ENCODE measurements at places on chromosomes 4 and X.

DNA sequence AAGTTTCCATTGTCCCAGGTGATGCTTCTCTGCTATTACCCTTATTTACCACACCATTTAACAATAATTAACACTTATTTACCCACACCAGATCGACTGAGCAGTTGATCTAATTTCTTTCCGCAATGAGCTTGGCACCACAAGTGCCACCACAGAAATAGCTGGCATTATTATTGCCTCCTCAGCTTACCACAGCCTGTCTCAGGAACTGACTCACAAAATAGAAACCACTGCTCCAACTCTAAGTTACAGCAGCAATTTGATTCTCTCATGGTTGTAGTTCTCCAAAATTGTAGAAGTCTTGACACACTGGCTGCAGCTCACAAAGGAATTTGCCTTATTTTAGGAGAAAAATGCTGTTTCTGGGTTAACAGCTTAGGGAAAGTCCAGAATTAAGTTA lies 22.5 kb downstream of the ZNF721 start:
- DNase-seq, result no peak

DNA sequence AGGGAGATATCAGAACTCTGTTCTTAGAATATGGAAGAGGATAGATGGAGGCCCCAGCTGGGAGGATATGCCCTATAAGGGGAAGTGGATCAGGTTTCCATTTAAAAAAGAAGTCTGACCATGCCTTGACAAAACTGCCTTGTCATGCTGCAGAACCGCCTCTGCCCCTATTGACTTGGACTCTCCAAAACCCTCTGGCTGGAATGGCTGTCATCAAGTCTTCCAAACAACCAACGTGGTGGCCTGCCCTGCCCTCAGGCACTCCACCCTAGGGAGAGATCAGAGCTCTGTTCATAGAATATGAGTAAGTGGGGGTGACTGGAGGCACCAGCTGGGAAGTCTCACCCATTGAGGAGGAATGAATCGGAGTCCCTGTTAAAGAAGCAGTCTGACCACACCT lies 114.9 kb downstream of the VSIG4 start:
- no peak for DNase-seq

- DNase-seq, result peak; percentile 43
These were observed 763.8 kb upstream of the AADAT start for GRCh38 chr4:170853422-170854021.

DNA sequence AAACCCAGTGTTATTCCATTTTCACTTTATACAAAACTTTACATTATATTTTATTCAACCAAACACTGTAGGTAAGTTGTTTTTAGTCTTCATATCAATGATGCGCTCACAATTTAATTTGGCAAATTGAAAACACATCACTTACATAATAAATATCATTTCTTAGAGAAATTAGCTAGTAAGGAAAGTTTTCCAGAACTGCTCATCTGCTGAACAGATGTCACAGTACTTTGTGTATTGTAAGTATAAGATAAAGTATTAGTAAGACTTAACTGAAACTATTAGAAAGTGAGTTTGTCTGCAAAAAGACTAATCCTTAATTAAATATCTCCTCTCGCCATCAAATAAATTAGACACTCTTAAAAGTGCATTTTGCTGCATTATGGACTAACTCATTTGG lies 108.7 kb upstream of the PACRGL start:
- no peak for DNase-seq

DNA sequence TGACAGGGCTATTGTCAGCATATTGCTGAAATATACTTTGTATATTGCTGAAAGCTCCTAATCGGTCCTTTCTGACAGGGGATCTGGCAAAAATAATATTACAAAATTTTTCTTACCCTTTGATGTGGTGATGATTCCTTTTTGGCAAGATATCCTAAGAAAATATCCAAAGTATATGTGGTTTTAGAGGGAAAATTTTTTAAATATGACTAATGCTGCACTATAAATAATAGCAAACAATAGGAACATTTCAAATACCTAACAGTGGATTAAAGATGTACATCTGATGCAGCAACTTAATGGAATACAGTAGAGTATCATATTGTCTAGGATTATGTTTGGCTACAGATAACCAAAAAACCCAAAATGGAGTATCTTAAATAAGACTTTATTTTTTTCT lies 49.6 kb downstream of the RRAGB start:
- peak; percentile 43 for DNase-seq

DNA sequence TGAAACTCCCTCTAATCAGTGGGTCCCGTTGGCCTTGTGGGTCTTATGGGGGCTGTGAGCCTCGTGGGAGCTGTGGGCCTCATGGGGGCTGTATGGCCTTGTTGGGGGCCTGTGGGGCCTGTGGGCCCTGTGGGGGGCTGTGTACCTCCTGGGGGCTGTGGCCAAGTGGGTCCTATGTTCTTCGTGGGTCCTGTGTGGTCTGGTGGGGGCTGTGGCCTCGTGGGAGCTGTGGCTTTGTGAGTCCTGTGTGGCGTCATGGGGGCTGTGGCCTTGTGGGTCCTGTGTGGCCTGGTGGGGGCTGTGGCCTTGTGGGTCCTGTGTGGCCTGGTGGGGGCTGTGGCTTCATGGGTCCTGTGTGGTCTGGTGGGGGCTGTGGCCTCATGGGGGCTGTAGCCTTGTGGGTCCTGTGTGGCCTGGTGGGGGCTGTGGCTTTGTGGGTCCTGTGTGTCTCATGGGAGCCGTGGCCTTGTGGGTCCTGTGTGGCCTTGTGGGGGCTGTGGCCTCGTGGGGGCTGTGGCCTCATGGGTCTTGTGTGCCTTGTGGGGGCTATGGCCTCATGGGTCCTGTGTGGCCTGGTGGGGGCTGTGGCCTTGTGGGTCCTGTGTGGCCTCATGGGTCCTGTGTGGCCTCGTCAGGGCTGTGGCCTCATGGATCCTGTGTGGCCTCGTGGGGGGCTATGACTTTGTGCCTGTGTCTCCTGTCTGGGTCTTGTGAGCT lies 7.4 kb downstream of the PCGF3 start:
- DNase-seq, result no peak

GRCh38 chr4:48420144-48420543 lies 63.0 kb upstream of the SLC10A4 start:
- DNase-seq, result no peak

DNA sequence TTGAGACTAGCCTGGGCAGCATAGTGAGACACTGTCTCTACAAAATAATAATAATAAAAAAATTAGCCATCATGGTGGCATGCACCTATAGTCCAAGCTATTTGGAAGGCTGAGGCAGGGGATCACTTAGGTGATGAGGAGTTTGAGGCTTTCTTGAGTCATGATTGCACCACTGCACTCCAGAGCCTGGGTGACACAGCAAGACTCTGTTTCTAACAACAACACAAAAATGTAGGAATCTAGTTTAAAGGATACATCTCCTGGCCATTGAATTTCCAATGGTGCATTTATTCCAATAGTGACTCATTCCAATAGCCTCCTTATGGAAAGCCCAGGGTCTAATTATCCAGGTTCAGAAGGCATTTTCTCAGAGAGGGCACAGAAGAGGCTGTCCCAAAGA lies 21.9 kb upstream of the HERC6 start:
- DNase-seq, result peak; percentile 2

GRCh38 chr4:10535912-10536311 lies 78.7 kb upstream of the ZNF518B start:
- DNase-seq, result no peak

- DNase-seq, result no peak
These were observed 138.4 kb downstream of the PARM1 start for GRCh38 chr4:75071317-75071716.

GRCh38 chrX:133179500-133179899 lies 38.7 kb downstream of the TFDP3 start:
- DNase-seq, result no peak

GRCh38 chr4:58064653-58065052 lies 954.5 kb upstream of the IGFBP7 start:
- DNase-seq, result no peak

- DNase-seq, result no peak
These were observed 211.5 kb upstream of the NR3C2 start for GRCh38 chr4:148653681-148654080.

DNA sequence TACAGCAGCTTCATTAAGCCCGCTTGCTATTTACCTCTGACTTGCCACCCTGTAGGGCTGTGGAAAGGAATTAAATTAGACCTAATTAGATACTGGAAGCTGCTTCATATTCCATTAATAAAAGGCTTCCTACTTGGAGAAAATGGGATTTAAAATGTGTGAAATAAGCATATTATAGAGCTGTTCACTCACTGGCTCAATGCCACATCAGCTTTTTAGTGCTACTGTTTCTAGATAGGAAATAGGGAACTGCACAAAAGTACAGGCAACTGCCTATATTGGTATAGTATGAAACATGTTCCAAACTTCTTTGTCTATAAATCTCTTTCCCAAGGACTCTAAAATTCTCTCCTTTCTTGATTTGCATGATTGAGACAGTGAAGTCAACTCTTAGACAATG lies 407.9 kb upstream of the AADAT start:
- DNase-seq, result no peak

DNA sequence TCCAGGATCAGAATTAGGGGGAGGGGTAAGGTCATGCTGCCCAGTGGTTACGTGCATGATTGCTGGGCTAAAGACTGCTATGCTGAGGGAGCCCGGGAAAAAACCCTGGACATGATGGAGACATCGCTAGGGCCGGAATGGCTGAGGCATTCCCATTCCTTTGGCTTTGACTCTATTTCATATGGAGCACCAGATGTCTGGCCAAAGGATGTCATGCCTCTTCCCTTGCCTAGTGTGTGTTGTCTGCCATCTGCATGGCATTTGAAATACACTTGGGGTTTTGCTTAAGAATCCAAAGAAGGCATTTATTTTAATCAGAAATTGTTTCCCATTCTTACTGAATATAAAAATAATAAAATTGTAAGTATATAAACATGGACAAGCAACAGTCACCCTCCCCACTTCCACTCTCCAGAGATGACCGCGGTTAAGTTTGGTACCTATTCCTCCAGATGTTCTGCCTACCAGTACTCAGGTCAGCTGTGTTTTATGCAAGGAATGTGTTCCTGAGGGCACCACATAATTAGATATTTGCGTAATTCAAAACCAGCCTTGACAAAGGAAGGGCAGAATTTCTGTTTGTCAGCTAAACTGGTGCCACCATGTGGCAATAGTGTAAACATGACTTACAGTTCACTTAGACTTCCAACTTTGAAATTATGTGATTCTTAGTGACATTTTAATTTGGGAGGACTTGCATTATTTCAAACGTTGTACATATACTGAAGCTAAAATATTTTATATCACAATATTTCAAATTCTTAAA lies 105.9 kb downstream of the CT47B1 start:
- peak; percentile 62 for DNase-seq

DNA sequence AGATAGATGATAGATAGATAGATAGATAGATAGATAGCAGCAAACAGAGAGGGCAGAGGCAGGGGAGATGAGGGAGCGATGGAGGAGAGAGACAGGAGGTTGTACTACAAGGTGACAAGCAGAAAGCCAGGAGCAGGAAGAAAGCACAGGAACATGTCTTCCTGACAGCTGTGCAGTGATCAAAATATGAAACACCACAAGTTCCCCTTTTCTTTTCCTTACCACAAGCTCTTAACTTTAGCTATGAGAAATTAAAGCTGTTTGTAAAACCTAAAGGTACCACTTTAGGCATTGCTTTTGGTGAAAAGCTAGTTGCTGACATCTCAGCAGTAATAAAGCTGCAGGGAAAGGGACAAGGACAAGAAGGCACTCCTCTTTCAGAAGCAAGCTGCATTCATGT lies 9.1 kb upstream of the MAGED4B start:
- no peak for DNase-seq

- no peak for DNase-seq
These were observed 107.8 kb downstream of the PARM1 start for GRCh38 chr4:75040703-75041102.

DNA sequence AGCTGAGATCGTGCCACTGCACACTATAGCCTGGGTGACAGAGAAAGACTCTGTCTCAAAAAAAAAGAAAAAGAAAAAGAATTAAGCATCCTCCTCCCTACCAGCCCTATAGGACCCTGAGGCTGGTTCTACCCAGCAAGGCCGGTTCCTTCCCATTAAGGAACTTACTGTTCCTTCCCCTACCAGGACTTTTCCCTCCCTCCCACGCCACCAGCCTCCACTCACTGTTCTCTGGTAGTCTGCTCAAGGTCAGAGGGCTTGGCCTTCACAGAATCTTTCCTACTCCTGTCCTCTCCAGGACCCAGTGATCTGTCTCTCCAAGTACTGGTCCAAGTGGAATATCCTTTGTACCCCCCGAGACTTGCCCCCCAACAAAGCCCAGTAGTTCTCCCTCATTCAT lies 1.4 kb downstream of the GRIPAP1 start:
- no peak for DNase-seq

- DNase-seq, result no peak
These were observed 93.3 kb upstream of the PDE5A start for GRCh38 chr4:119721878-119722277.

- DNase-seq, result no peak
These were observed 63.8 kb upstream of the PRDX4 start for GRCh38 chrX:23603501-23603900.

GRCh38 chrX:155747520-155747919 lies 133.6 kb upstream of the VAMP7 start:
- DNase-seq, result peak; percentile 0

- DNase-seq, result peak; percentile 51
These were observed 36.3 kb upstream of the AREG start for GRCh38 chr4:74408639-74409038.

DNA sequence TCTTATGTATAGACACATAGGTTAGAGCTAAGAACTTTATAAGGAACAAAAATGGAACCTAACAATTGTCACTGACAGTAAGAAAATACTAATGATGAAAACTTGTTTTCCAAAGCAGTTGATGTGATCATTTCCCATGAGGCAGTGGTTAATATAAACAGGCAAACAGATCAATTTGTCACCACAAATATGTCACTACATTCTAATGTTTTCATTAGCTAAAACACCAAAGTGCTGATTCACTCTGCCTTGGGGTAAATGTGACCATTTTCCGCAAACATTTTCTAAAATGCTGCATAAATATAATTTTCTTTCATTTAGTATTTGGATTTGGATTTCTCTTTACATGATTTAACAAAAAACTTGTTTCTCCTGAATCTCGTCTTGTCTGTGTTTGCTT lies 408.9 kb upstream of the CTSO start:
- peak; percentile 68 for DNase-seq

GRCh38 chr4:41791557-41791956 lies 43.0 kb upstream of the PHOX2B start:
- no peak for DNase-seq

- DNase-seq, result no peak
These were observed 3.6 kb downstream of the ATP2B3 start for GRCh38 chrX:153521034-153521433.

DNA sequence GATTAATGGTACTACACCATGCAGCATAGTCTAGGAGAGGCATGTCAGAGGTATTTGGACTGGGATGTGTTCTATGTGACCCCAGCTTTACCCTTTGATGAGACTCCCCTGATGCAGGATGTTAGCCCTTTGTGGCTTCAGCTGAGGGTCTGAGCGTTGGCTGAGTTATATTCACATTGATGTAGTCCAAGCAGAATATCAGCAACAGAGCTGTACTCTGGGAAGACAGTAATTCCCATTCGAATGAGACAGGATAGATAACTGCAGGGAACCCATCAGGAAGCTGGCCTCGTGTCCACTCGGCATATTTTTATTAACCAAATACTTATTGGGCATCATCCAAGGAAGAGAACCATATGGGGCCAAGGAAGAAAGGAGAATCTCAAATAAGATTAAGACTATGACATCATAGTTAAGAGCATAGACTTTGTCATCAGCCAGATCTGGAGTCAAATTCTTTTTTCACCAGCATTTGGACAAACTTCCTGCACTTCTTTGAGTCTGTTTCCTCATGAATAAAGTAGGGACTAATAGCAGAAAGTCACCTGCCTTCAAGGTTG lies 198.1 kb downstream of the SOWAHB start:
- DNase-seq, result peak; percentile 46

Data from fibroblast of skin of right biceps (primary cell).